GM23248 (cell line): ENCODE measurements at places on chromosomes 12 and 14. TPM values are rescaled to one million over a fixed set of nuclear protein-coding genes. Genes with fewer than 3 reads are reported as not detected.

The C3AR1 gene
- total RNA-seq = not detected in 2 replicates

The TAMALIN gene
- 2.2 and 5.9 TPM in 2 replicates for total RNA-seq

The SLC38A6 gene
- 21.6 and 29.8 TPM in 2 replicates for total RNA-seq

The INHBC gene
- total RNA-seq = not detected in 2 replicates
